ENCODE measurements at places on chromosomes 7 and 10. TPM values are rescaled to one million over a fixed set of nuclear protein-coding genes. Genes with fewer than 3 reads are reported as not detected.

The PTPRZ1 gene
- 523 TPM for total RNA-seq

The TAS2R60 gene
- not detected for total RNA-seq

The SSC4D gene
- 0.63 TPM for total RNA-seq

The CPVL gene
- total RNA-seq, result 65.7 TPM

The EGR2 gene
- total RNA-seq, result 0.63 TPM
